AG20443 (cell line): ENCODE measurements at places on chromosomes 1 and 21.
A peak's percentile ranks its signal among the peaks of the same experiment; 100 is the strongest.

DNA sequence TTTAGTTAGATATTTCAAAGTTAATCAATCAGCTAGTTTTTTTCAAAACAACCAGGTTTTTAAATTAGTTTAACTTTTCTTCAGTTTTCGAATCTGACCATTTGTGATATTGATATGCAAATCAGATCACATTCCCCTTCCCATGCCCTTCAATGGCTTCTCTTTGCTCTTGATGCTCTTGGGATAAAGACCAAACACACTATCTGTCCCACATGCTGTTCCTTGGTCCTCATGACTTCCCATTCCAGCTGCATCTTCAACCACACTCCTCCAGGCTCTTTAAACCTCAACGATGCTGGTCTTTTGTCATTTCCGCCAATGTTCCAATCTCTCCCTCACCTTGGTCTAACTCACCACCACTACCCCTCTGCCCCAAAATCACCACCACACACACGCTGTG lies 285.8 kb downstream of the LMX1A start:
- no peak for DNase-seq

- no peak for DNase-seq
These were observed 228.1 kb downstream of the AKT3 start for GRCh38 chr1:243621973-243622372.

DNA sequence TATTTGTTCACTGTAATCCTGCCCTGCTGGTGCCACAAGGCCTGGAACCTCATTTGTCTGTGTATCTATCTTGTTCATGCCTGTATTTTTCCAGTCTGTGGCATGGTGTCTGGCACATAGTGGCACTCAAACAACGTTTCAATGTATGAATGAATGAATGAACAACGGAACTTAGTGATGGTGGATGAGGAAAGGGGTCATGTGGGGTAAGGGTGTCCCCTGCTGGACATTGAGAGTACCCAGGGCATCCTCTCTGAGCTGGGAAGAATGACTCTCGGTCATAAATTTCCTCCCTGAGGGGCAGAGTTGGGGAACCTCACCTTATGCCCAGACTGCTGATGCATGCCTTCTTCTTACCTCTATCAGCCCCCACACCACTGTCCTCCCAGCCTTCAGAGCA lies 18.9 kb upstream of the ZNF683 start:
- peak; percentile 79 for DNase-seq

GRCh38 chr1:41340655-41341364 lies 20.4 kb upstream of the FOXO6 start:
- no peak for DNase-seq

DNA sequence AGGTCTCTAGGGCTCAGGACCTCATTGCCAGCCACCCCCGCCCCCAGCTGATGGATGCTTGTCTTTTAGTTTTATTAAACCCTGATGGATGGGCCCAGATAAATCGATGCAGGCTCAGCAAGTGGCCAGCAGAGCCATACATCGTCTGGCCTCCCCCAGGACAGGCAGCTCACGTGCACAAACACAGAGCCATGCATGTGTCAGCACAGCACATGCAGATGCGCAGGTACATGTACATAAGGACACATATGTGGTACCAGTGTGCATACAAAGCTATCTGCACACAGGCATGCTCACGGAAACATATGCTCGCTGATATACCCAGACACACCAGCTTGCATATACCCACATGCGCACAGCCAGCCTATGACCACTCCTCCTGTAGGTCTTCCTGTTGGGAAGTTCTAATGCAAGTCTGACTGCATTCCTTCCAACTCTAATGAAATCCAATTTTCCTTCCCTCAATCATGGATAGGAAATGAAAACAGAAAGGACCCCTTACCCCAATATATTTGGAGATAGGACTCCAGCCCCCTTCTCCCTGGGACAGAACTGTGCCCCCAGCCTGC lies 897 bp downstream of the COL16A1 start:
- DNase-seq: no peak
